Activated T-helper 2 cell treated with anti-CD3 and anti-CD28 coated beads, Interferon-gamma antibody, Interleukin-2, Interleukin-4, amounts not matched to agents 10 μg/mL and 5 μg/mL and 100 μg/mL, durations not matched to agents 14 hours and 24 hours and 36 hours (primary cell): ENCODE measurements at places on chromosomes 1 and 21.

DNA sequence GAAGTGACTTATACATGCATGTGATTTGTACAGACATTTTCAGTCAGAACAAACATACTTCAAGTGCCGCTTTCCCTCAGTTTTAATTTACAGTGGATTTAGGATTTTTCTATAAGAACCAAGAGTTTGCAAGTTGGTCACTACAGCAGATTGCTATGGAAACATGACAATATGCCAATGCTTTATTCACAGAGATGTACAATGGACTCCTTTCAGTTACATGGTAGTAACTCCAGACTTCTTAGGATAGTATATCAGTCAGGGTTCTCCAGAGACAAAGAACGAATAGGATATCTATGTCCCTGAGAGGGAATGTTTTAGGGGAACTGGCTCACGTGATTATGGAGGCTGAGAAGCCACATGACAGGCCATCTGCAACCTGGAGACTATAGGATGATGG is 27.4 kb downstream of the IFI44 start:
- H3K4me3 ChIP-seq, result no peak overlapping the region
- no peak overlapping the region for H3K27ac ChIP-seq
- DNase-seq, result no peak
- no peaks in the 10 kb centered on the region for H3K36me3 ChIP-seq

- H3K27me3 ChIP-seq, result no peaks in the 10 kb centered on the region
- no peak for DNase-seq
- no peak overlapping the region for H3K4me3 ChIP-seq
- no peaks in the 10 kb centered on the region for H3K4me1 ChIP-seq
- no peaks in the 10 kb centered on the region for H3K36me3 ChIP-seq
- no peak overlapping the region for H3K27ac ChIP-seq
These were observed 914.3 kb upstream of the NCAM2 start for GRCh38 chr21:20083925-20084324.

- peaks cover 26% of the 10 kb centered on the region for H3K36me3 ChIP-seq
- peaks cover 23% of the 10 kb centered on the region for H3K4me1 ChIP-seq
- no peaks in the 10 kb centered on the region for H3K27me3 ChIP-seq
- no peak for DNase-seq
- peak overlapping the region; percentile 54 for H3K27ac ChIP-seq
These were observed 704 bp upstream of the TOMM40L start for GRCh38 chr1:161225178-161225533.

DNA sequence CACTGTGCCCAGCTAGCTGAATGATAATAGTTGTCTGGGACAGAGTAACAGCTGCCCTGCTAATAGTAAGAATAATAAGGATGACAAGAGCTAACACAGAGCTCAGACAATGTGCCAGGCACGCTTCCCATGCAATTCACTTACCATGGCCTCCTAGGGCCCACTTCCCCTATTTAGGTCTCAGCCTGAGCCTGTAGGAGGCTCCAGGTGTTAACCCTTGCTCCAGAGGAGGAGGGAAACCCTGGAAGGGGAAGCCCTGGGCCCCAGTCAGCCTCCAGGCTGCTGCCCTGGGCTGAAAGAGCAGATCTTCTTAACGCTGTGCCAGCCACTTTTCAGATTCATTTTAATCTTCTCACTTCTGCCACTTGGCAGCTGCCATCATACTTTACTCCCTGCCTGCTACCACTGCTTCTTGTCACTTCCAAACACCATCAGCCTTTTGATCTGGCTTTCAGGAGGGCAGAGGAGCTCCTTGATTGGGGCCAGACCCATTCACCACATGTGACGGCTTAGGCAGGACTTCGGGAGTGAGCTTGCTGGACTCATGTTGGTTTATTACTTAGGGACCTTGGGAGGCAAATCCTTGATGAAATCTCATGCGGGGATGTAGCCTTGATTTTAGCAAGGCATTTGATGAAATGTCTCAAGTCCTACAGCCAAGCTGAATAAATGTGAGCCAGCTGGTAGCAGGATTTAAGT is 66.7 kb upstream of the PARP1 start:
- no peak overlapping the region for H3K27ac ChIP-seq
- H3K36me3 ChIP-seq, result no peaks in the 10 kb centered on the region
- no peak overlapping the region for H3K4me3 ChIP-seq
- H3K4me1 ChIP-seq, result no peaks in the 10 kb centered on the region
- no peak for DNase-seq

- DNase-seq, result no peak
- no peaks in the 10 kb centered on the region for H3K27me3 ChIP-seq
- H3K27ac ChIP-seq, result no peak overlapping the region
- H3K4me3 ChIP-seq, result no peak overlapping the region
These were observed 224.6 kb upstream of the C1orf174 start for GRCh38 chr1:4124631-4125145.

DNA sequence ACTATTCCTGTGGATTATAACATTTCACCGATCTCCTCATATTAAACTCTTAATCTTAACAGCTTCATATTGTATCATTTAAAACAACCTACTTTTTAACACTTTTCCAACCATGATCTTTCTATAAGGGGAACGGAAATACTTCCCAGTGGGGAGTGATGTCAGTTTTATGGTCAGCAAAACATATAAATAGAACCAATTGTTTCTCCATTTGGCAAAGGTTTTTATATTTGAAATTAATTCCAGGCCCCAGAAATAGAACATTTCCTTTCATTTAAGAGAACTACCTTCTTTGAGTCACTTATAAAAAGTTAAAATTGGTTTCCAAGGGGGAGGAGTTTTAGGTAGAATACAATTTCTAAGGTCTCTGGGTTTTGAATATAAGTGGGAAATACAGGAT is 189.6 kb downstream of the TGFBR3 start:
- no peak overlapping the region for H3K27ac ChIP-seq
- no peak overlapping the region for H3K4me3 ChIP-seq
- peaks cover 58% of the 10 kb centered on the region for H3K4me1 ChIP-seq

GRCh38 chr1:46724991-46725735 is 6.2 kb upstream of the EFCAB14 start:
- peaks cover 23% of the 10 kb centered on the region for H3K27me3 ChIP-seq
- no peak overlapping the region for H3K4me3 ChIP-seq
- H3K27ac ChIP-seq, result no peak overlapping the region
- peak; percentile 60 for DNase-seq

GRCh38 chr21:29193901-29194300 is 63.5 kb downstream of the MAP3K7CL start:
- H3K4me1 ChIP-seq, result peaks cover 34% of the 10 kb centered on the region
- H3K27me3 ChIP-seq, result no peaks in the 10 kb centered on the region
- no peak overlapping the region for H3K27ac ChIP-seq
- no peak for DNase-seq

- H3K4me1 ChIP-seq, result no peaks in the 10 kb centered on the region
- H3K27me3 ChIP-seq, result no peaks in the 10 kb centered on the region
- H3K4me3 ChIP-seq, result no peak overlapping the region
- H3K27ac ChIP-seq, result no peak overlapping the region
These were observed 1386.0 kb upstream of the ADGRL4 start for GRCh38 chr1:80392529-80392928.

- no peaks in the 10 kb centered on the region for H3K36me3 ChIP-seq
- no peak for DNase-seq
- no peaks in the 10 kb centered on the region for H3K4me1 ChIP-seq
- H3K27ac ChIP-seq, result no peak overlapping the region
- no peak overlapping the region for H3K4me3 ChIP-seq
These were observed 36.3 kb upstream of the SLC6A9 start for GRCh38 chr1:44067266-44068250.

GRCh38 chr1:244296447-244296846 is 155.3 kb downstream of the ADSS2 start:
- no peak for DNase-seq
- peaks cover 6% of the 10 kb centered on the region for H3K4me1 ChIP-seq
- H3K4me3 ChIP-seq, result no peak overlapping the region
- peaks cover 2% of the 10 kb centered on the region for H3K27me3 ChIP-seq
- no peaks in the 10 kb centered on the region for H3K36me3 ChIP-seq

DNA sequence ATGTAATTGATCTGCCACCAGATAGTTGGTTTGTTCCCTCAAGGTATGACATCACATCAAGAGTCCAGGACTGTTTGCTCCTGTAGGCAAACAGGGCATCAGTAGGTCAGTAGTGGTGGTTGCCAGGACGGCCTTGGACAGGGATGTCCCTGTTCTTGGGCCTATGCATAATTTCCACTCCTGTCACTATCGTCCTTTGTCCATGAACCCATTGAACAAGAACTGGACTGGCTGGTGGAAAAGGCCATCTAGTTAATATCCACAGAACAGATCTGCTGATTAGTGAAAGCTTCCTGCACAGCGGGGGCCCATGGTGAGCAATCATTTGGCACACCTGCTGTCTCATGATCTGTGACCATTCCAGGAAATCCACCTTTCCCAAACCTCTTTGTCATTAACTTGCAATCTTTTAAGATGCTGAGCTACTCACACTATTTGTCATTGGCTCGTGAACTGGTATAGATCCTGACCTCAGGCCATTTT is 12.4 kb upstream of the BSDC1 start:
- H3K4me1 ChIP-seq, result no peaks in the 10 kb centered on the region
- no peak for DNase-seq
- peaks cover 4% of the 10 kb centered on the region for H3K27me3 ChIP-seq
- no peak overlapping the region for H3K27ac ChIP-seq
- H3K4me3 ChIP-seq, result no peak overlapping the region

GRCh38 chr1:119000371-119001180 is 12.4 kb upstream of the TBX15 start:
- no peak overlapping the region for H3K27ac ChIP-seq
- H3K27me3 ChIP-seq, result peaks cover 83% of the 10 kb centered on the region
- H3K4me1 ChIP-seq, result peaks cover 12% of the 10 kb centered on the region
- DNase-seq, result no peak
- H3K4me3 ChIP-seq, result no peak overlapping the region

DNA sequence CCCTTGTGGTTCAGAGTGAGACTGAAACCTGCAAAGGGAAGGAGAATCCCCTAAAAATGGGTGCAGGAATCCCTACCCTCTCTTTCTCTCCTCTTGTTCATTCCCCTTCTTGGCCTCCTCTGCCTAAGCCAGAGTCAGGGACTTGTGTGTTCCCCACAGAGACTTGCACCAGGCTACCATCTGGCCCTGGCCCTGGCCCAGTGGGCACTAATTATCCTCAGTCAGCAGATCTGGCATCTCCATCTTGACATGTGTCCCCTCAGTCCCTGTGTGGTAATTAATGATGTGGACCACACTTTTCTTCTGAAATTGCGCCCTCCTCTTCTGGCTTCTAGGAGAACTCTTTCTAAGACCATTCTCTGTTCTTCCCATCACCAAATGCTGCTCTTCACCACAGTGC is 354.4 kb downstream of the SETD4 start:
- no peaks in the 10 kb centered on the region for H3K36me3 ChIP-seq
- DNase-seq, result no peak
- no peak overlapping the region for H3K27ac ChIP-seq
- no peak overlapping the region for H3K4me3 ChIP-seq
- H3K27me3 ChIP-seq, result peaks cover 13% of the 10 kb centered on the region

DNA sequence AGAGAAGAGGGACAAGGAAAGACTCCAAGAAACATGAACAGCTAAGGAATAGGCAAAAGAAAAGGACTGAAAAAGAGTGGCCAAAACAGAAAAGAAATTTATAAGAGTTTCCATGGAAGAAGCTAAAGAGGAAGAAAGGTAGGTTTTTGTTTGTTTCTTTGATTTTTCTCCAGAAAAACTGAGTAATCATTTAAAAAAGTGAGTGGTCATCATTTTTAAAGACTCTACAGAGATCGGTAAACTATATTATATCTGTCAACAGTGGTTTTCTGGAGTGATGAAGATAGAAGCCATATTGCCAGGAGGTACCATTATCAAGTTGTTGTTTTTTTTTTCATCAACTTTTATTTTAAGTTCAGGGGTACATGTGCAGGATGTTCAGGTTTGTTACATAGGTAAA is 202.4 kb downstream of the DNAH14 start:
- no peaks in the 10 kb centered on the region for H3K4me1 ChIP-seq
- no peak overlapping the region for H3K27ac ChIP-seq
- no peak overlapping the region for H3K4me3 ChIP-seq
- H3K27me3 ChIP-seq, result no peaks in the 10 kb centered on the region

GRCh38 chr1:104028416-104029035 is 278.8 kb downstream of the AMY1C start:
- H3K4me3 ChIP-seq, result no peak overlapping the region
- no peaks in the 10 kb centered on the region for H3K27me3 ChIP-seq
- DNase-seq, result no peak
- no peaks in the 10 kb centered on the region for H3K4me1 ChIP-seq

- H3K4me3 ChIP-seq, result peak overlapping the region; percentile 96
- H3K27me3 ChIP-seq, result no peaks in the 10 kb centered on the region
These were observed 246 bp downstream of the ATP2B4 start for GRCh38 chr1:203626910-203627246.

- no peak overlapping the region for H3K4me3 ChIP-seq
- H3K27me3 ChIP-seq, result no peaks in the 10 kb centered on the region
- no peaks in the 10 kb centered on the region for H3K4me1 ChIP-seq
- DNase-seq, result no peak
- H3K27ac ChIP-seq, result no peak overlapping the region
- no peaks in the 10 kb centered on the region for H3K36me3 ChIP-seq
These were observed 772.0 kb downstream of the LTN1 start for GRCh38 chr21:28220680-28221079.

DNA sequence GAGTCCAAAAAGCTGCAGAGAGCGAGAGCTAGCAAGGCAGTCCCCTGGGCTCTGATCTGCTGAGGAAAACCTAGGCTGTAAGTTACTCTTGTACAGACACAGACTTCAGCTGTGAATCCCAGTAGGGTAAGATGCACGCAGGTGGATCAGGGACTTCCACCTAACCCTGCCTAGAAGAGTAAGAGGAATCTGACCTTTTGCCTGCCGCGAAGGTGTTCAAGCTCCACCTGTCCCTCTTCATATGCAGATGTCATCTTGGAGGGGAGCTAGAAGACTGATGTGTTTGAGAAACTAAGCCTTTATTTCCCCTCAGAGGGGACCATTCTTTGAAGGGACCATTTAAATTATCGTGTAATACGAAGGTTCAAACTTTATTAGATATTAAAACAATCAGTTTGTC is 108.6 kb upstream of the USP24 start:
- H3K27me3 ChIP-seq, result peaks cover 13% of the 10 kb centered on the region
- DNase-seq, result no peak
- H3K36me3 ChIP-seq, result no peaks in the 10 kb centered on the region
- no peak overlapping the region for H3K27ac ChIP-seq
